Activated CD4-positive, CD25-positive, alpha-beta regulatory T cell (primary cell): ENCODE measurements at places on chromosomes 7 and 10.

- no peak for DNase-seq
These were observed 38.1 kb upstream of the GPR141 start for GRCh38 chr7:37645282-37646050.

DNA sequence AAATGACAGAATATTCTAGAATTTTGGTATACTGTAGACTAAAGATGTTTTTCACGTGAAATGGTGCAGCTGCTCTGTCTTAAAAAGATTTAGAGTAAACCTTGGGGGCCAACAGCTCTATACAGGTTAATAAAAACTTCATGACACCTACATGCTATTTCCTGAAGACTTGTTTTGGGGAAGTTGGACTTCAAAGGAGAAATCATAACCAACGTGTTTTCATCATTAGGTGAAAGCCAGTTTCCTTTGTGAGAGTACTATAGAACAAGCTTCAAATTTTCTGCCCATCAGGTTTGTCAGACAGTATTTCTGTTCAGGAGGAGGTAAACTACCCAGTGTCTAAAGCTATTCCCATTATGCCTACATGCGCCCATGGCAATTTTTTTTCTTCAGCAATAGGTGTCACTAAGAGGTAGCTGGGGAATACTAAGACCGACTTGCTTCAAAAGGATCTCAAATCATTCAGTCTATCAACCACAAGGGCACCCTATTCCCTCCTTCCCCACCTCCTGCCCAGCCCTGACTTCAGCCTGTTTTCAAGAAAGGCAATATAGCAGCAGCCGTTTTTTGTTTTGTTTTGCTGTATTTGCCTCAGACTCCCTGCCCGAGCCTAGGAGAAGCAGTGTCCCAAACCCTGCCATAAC is 237.3 kb upstream of the SP8 start:
- no peak for DNase-seq

GRCh38 chr10:75640803-75641202 is 209.4 kb downstream of the LRMDA start:
- DNase-seq, result no peak

- no peak for DNase-seq
These were observed 18.6 kb downstream of the SFTPD start for GRCh38 chr10:79930267-79930666.

DNA sequence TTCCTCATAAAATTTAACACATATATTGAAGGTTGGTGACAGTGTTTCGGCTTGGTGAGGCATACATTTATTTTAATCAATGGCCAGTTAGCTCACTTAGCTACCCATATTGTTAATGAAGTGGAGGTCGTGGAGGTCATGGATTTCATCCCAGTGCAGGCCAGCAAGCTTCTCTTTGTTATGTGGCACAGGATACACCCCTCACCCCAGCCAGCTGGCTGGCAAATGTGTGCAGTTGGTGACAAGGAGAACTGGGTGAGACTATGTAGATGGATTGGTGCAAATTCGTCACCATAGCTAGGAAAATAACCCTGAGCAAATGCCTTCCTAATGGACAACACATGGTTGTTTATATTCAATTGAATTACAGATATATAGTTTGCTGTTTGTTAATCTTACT is 50.5 kb upstream of the FOXP2 start:
- DNase-seq, result no peak

- no peak for DNase-seq
These were observed 127.4 kb downstream of the WNT2 start for GRCh38 chr7:117195361-117196029.

- no peak for DNase-seq
These were observed 78.7 kb downstream of the ARHGAP22 start for GRCh38 chr10:48526011-48526821.

DNA sequence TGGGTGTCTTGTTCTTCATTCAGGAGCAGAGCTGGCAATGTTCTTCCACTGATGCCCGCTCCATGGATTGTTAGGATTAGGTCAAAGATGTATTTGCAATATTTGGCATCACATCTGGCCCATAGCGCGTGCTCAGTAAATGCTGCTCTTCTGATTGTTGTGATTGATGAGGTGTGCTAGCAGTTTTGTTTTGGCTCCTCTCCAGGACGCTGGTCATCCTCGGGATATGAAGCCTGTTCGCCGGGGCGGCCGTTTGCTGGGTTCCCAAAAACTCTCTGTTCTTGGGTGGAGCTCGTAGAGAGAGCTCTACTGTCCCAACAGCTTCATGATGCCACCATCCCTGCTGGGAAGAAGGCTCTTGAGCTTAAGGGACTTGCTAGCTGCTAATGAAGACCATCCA is 96.9 kb downstream of the XRCC2 start:
- DNase-seq, result no peak

DNA sequence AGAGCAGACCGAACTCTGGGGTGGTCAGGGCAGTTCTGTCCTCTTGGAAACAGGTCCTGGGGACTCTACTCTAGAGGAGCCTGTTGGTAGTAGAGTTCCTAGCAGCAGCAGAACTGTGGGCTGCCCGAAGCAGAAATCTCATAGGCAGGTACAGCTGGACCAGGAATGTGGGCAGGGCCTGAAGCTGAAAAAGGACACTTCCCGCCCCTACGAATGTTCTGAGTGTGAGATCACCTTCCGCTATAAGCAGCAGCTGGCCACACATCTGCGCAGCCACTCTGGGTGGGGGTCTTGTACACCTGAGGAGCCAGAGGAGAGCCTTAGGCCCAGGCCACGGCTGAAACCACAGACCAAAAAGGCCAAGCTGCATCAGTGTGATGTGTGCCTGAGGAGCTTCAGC is 8.3 kb upstream of the ZNF783 start:
- DNase-seq, result no peak

DNA sequence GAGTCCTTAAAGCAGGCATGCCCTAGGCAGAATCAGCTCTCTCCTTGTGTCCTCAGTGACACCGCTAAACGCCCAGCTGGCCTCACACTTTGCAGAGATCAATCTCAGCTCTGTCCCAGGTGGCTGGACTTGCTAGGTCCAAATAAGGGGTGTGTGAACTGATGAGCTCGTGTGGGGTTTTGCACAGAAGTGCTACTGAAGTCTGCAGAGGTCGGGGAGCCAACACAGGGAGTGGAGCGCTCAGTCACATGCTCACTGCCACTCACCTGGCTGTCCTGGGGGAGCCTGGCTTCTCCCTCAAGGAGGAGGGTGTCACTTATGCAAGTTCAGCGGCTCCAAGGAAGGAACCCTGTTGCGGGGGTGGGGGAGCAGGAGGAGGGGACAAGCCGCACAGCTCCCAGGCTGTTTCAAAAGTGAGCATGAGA is 2.0 kb downstream of the ELN start:
- DNase-seq, result no peak

DNA sequence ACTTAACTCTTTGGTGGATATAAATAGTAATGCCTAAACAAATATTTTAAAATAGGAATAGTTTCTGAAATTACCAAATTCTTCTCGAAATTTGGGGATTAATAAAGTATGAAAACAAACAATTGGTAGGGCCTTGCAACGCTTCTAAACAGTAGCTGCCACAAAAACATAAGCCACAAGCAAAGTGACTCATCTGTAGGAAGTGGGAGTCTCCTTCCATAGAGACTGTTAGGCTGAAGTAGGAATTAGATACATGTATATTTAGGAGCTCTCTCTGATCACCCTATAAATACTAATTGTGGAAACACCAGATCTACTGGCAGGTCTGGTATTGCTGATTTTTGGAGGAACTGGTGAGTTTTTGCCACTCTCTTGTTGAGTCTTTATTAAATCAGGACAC is 5.7 kb upstream of the LMOD2 start:
- no peak for DNase-seq

GRCh38 chr7:151273651-151274390 is 25.3 kb upstream of the SMARCD3 start:
- no peak for DNase-seq

DNA sequence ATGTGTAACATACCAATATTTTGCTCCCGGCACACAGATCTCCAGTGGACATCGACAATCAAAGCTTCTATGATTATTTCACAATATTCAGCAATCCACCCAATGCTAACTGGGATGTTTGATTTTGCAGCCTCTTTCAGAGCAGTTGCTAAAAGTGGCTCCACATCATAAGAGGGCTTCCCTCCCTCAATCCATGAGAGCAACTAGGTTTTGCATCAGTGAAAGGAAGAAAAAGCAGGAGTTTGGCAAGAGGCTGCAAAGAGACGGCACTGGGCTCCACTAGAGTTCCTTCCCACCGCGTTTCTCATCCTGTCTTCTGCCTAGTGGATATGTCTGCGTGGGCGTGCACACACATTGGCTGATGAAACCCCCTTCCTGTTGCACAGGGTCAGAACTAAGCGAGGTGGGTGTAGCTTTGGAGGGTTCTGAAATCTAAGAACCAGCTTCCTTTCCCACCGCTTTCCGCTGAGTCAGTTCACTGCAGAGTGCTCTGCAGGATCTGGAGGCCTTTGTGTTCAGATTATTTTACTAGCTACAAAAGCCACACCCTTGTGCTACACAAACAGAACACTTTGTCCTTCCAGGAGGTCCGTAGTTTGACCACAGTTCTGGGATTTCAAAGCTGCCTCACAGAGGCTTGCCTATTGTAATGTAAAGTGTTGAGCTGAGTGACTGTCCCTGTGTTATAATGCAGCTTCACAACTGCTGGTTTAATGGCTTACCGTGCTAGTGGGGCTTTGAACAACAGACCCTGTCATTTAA is 28.1 kb downstream of the ARL4A start:
- no peak for DNase-seq

GRCh38 chr7:144127714-144128334 is 4.8 kb downstream of the OR2A14 start:
- DNase-seq, result peak; percentile 91

- DNase-seq, result no peak
These were observed 28.3 kb upstream of the OLAH start for GRCh38 chr10:15015451-15015850.

DNA sequence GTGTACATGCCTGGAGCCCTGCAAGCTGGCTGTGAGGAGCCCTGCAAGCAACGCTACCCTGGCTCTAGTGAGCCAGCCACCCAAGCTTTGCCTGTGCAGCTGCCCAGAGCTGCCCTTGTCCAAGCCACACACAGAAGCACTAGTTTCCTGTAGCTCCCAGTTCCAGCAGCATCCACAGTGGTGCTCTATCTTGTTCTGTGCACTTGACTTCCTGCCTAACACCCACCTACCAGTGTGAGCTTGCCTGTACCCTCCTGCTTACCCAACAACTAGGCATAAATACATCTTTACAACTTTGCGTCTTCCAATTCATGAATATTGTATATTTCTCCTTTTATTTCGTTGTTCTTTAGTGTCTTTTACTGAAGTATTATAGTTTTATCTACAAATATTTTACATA is 32.2 kb upstream of the ZNF518A start:
- DNase-seq, result no peak

- DNase-seq, result no peak
These were observed 36.7 kb downstream of the ATE1 start for GRCh38 chr10:121891103-121891502.

DNA sequence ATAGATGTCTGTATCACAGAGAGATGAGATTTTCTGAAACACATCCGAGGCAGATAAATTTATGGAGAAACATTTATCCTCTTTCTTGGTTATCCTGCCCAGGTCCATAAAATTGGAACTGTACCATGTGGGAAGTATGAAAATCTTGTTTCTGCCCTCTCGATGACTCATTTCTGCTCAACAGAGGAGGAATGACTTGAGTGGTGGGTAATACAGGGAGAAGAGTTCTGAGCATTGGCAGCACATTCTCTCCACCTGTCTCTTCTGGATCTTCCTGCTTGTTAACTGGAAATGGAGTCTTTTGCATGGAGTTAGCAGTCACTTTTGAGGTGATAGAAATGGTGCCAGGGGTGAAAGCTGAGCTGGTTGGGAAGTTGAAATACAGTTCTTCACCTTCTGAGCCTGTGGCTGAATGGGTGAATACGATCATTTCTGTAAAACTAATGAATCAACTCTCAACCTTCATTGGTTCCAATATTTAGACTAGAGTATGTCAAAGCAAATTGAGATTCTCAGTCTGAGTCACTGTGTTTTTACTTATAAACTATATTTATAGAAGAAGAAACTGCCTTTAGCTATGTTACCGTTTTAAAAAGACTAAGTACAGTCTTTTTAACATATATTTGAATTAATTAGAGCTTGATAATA is 945.5 kb downstream of the SORCS3 start:
- DNase-seq, result no peak

- no peak for DNase-seq
These were observed 25.2 kb upstream of the ITPRID1 start for GRCh38 chr7:31488562-31489203.

DNA sequence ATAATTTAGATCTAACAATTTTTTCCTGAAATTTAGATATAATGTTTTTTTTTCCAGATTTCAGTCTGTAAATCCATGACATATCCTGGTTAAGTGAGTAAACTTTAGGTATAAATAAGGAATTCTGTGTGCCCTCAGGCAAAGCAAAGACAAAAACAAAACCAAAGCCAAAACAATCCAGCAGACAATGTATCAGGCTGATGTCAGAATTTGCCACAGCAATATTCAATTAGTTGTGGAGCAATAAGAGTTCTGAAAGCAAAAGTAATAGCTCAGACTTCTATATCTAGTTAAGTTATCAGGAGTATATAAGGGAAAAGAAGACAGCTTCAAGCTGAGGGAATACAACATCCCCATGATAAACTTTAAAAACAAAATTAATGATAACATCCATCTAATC is 82.0 kb downstream of the MKX start:
- no peak for DNase-seq

DNA sequence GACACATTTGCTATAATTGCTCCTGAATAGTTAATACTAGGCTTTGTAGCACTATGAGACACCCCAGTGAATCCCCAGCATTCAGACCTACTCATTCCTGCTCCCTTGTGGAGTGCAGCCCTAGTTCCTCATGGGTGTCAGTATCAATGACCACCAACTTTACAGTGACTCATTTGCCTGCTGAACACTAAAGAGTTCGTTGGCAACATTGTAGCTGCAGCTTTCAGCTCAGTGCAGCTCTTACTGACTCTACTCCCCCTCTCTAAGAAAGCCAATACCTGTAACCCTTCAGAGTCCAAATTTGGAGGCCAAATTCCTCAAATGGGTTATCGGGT is 127.1 kb upstream of the MTPN start:
- DNase-seq, result no peak

GRCh38 chr10:130438861-130439260 is 302.7 kb downstream of the GLRX3 start:
- no peak for DNase-seq

GRCh38 chr7:130921391-130922180 is 187.6 kb upstream of the KLF14 start:
- no peak for DNase-seq

DNA sequence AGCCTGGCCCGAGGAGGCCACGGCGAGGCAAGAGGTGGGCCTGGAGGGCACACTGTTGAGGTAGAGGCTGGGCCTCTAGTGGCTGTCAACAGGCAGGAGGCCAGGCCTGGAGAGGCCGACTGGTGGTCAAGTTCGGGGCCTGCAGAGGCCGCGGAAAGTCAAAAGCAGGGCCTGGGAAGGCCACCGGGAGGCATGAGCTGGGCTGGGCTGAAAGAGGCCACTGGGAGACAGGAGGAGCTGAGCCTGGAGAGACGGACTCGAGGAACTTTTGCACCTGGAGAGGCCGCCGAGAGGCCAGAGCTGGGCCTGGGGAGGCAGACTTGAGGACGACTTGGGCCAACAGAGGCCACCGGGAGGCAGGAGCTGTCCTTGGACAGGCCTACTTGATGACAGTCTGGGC is 321.2 kb downstream of the ZNF479 start:
- DNase-seq, result no peak

- DNase-seq, result no peak
These were observed 57.5 kb upstream of the CHCHD3 start for GRCh38 chr7:133139350-133139749.
